ENCODE measurements at places on chromosomes 1 and 21. TPM values are rescaled to one million over a fixed set of nuclear protein-coding genes. Genes with fewer than 3 reads are reported as not detected.

DNA sequence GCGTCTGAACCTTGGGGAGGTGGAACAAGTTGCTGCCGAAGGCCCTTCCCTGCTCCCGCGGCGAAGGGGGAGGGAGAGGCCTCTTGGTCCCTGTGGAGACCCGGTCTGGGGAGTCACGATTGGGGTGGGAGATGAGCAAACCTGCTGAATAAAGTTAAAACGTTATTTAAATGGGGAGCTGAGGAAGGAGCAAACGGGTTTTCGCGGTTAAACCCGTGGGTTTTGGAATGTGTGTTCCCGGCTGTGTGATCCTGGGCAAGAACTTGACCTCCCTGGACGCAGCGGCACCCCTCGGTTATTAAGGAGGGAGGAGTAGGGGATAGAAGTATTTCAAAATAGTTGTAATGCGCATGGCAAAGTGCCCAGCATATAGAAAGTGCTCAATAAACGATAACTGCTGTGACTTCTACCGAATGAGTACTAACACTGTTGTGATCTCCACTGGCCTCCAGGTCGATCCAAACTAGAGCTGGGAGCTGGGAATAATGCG, 3.4 kb downstream of the FAM110D start:
- peaks cover 20% of the 10 kb centered on the region for H3K4me1 ChIP-seq
- H3K4me3 ChIP-seq = no peak overlapping the region
- H3K36me3 ChIP-seq = no peaks in the 10 kb centered on the region

- H3K4me1 ChIP-seq = no peaks in the 10 kb centered on the region
- no peak overlapping the region for H3K4me3 ChIP-seq
- H3K27me3 ChIP-seq = no peaks in the 10 kb centered on the region
- no peak overlapping the region for H3K27ac ChIP-seq
- H3K36me3 ChIP-seq = no peaks in the 10 kb centered on the region
- peak; percentile 62 for DNase-seq
Measured at GRCh38 chr1:79497193-79497773, 490.8 kb upstream of the ADGRL4 start.

GRCh38 chr1:201779351-201779880, 49.5 kb upstream of the IPO9 start:
- no peaks in the 10 kb centered on the region for H3K27me3 ChIP-seq
- no peaks in the 10 kb centered on the region for H3K36me3 ChIP-seq
- H3K4me1 ChIP-seq = peaks cover 17% of the 10 kb centered on the region
- peak overlapping the region; percentile 10 for H3K27ac ChIP-seq
- no peak for DNase-seq
- H3K4me3 ChIP-seq = no peak overlapping the region

DNA sequence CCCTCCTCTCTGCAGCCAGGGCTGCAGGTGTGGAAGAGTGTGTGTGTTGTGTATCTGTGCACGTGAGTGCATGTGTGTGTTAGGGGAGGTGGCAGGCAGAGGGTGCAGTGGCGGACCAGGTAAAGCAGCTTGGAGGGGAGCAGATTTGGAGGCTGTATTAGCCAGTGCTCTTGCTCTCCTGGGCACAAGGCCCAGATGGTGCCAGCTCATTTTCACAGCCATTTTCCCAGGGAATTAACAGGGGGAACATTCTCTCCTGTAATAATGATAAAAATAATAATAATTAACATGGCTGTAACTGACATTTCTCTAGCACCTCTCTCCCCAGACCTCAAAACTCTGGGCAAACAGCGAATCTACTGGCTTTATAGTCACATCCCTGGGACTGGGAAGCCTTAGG, 43.6 kb downstream of the LRRN2 start:
- H3K36me3 ChIP-seq = no peaks in the 10 kb centered on the region
- H3K4me1 ChIP-seq = peaks cover 13% of the 10 kb centered on the region
- no peak overlapping the region for H3K27ac ChIP-seq
- no peak overlapping the region for H3K4me3 ChIP-seq
- H3K27me3 ChIP-seq = no peaks in the 10 kb centered on the region

DNA sequence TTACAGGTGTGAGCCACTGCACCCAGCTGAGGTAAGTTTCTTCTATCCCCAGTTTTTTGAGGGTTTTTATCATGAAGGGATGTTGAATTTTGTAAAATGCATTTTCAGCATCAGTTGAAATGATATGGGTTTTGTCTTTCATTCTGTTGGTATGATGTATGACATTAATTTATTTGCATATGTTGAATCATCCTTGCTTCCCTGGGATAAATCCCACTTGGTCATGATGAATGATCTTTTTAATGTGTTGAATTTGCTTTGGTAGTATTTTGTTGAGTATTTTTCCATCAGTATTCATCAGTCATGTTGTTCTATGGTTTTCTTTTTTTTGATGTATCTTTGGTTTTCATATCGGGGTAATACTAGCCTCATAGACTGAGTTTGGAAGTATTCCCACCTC, 141.0 kb downstream of the RPS6KC1 start:
- H3K27ac ChIP-seq = no peak overlapping the region
- no peak overlapping the region for H3K4me3 ChIP-seq
- no peaks in the 10 kb centered on the region for H3K4me1 ChIP-seq
- H3K27me3 ChIP-seq = no peaks in the 10 kb centered on the region
- no peak for DNase-seq

GRCh38 chr1:109885589-109885988, 25.1 kb upstream of the CSF1 start:
- H3K4me1 ChIP-seq = no peaks in the 10 kb centered on the region
- no peak for DNase-seq
- no peaks in the 10 kb centered on the region for H3K36me3 ChIP-seq
- H3K4me3 ChIP-seq = no peak overlapping the region

The AK4 gene
- 50.5 TPM for polyA plus RNA-seq

The FAM151A gene
- polyA plus RNA-seq = 13.5 TPM

The FMN2 gene
- polyA plus RNA-seq = 1.2 TPM

The HTR1D gene
- polyA plus RNA-seq = 0.19 TPM
